ENCODE measurements at places on chromosomes 2 and 18. TPM values are rescaled to one million over a fixed set of nuclear protein-coding genes. Genes with fewer than 3 reads are reported as not detected.

Gene SLC38A11
- total RNA-seq: not detected

Gene NRP2
- total RNA-seq: 151 TPM

Gene FBLN7
- total RNA-seq: 5.2 TPM

Gene LRRFIP1
- total RNA-seq: 209 TPM

Gene AMER3
- not detected for total RNA-seq

Gene UGT1A8
- not detected for total RNA-seq

Gene ADRA2B
- not detected for total RNA-seq

Gene FSHR
- not detected for total RNA-seq

Gene ERICH2
- total RNA-seq: not detected

Gene ITPRIPL1
- 1.6 TPM for total RNA-seq

Gene STEAP3
- 27.9 TPM for total RNA-seq

Gene MARCHF4
- 9.6 TPM for total RNA-seq

Gene MROH2A
- not detected for total RNA-seq
